ENCODE measurements at places on chromosomes 12 and 14.
A peak's percentile ranks its signal among the peaks of the same experiment; 100 is the strongest.

DNA sequence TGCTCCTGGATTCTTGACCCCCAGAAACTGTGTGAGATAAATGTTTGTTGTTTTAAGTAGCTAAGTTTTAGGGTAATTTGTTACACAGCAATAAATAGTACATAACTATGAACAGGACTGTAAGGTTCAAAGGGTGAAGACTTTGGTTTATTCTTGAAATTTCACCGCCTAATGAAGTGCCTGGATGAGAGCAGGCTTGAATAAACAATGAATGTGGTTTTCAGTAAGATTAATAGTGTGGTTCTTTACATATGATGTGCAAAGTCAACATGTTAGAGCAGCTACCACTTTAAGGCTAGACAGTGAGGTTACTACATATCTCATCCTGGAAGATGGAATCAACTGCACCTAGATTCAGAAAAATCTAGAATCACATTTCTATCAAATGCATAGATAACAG lies 145.2 kb upstream of the BTG1 start:
- no peak for DNase-seq

GRCh38 chr12:32080435-32080834 lies 26.2 kb upstream of the BICD1 start:
- no peak for DNase-seq

GRCh38 chr12:46517579-46517962 lies 145.0 kb upstream of the SLC38A2 start:
- no peak for DNase-seq

DNA sequence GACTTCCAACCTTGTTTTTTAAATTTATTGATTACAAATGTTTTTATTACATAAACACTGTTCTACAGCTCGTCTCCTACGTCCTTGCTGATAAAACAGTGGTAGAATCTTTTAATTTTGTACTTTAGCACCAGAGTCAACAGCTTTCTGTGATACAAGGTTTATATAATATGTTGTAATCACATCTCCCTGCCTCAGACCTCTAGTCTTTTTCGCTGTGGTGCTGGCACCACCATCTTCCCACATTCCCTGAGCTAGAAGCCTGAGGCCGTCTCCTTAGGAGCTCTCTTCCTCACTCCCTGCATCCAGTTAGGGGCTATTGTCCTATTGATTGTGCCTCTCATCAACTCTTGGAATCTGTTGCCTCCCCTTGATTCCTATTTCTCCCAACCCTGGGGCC lies 17.1 kb downstream of the MTHFD1 start:
- DNase-seq: no peak

DNA sequence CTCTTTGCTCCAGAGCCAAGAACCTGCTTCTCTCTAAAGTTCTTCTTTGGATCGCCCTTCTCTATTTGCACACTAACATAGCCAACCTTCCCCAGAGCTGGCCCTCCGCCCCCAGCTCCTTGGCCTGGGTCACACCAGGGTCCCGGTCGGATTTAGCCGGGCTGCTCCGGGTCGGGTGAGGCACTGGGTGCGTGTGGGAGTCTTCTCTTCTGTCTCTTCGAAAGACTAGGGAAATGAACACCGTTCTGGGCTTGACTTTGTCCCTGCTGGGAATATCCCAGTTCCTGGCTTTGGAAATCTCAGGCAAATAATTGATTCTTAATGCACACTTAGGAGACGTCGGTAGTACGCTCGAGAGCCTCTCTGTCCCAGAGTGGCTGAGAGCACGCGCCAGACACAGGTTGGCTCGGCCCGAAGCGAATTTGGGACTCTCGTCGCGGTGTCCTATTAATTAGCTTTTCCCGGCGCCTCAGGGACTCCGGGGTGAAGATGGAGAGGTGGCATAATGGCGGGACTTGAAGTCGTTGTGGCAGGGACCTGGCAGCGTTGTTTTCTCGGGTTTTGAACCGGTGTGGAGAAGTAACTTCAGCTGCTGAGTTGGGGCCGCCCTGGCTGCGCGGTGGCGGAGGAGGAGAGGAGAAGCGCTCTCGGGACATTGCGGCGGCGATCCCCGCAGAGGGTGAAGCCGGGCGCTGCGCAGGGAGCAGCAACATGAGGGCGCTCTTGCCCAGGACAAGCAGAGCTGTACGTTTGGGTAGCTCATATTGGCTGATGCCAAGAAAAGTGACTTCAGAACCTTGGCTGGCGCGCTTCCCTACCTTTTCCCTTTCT lies 7.5 kb downstream of the FOXG1 start:
- DNase-seq: peak; percentile 73

DNA sequence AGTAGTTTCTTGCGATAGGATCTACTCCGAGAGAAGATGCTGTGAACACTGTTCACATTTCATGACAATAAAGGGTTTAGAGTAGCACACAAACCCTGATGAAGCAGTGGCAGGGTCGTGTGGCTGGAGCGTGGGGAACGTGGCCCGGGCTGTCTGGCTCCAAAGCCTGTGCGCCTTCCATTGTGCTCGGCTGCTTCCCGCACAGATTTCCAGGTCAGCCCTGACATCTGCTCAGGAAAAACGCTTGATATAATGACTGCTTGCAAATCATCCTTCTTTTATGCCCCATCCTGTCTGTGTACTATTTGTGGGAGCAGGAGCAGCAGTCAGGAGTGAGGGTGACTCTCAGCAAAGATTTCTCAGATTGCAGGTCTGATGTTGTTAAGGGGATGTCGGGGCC lies 78.6 kb downstream of the EML1 start:
- DNase-seq: no peak

GRCh38 chr14:33788161-33788560 lies 162.7 kb downstream of the EGLN3 start:
- no peak for DNase-seq

DNA sequence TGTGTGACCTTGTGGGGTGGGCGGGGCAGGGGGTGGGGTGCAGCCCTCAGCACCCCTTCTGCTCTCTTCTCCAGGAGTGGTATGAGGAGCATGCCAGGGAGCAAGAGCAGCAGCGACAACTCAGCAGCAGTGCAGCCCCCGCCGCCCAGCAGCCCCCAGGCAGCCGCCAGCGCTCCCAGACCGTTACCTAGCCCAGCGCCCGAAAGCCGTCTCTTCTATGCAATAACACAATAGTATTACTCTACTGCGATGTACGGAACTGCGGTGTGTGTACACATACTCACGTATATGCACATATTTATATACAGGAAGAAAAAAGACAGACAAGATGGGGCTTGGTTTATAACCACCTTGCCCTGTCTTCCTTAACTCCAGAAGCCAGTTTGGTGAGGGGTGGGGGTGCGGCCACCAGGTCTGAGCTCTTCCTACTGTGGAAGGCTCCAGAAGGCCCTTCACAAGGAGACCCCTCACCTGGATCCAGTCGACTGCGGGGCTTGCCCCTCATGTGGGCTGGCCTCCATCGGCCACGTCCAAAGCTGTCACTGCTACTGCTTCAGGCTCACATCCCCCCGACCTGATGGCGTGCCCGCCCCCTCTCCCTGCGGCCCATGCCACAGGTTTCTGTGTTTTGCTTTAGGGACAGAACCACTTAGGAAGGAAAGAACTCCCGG lies 38.9 kb downstream of the SLC8B1 start:
- DNase-seq: no peak

- no peak for DNase-seq
Measured at GRCh38 chr12:120055231-120056000, 61.1 kb downstream of the RAB35 start.

- DNase-seq: no peak
Measured at GRCh38 chr14:65268594-65268993, 143.9 kb upstream of the FUT8 start.

GRCh38 chr14:74908861-74909341 lies 14.2 kb downstream of the RPS6KL1 start:
- no peak for DNase-seq

GRCh38 chr14:53368066-53368465 lies 214.9 kb upstream of the DDHD1 start:
- no peak for DNase-seq

DNA sequence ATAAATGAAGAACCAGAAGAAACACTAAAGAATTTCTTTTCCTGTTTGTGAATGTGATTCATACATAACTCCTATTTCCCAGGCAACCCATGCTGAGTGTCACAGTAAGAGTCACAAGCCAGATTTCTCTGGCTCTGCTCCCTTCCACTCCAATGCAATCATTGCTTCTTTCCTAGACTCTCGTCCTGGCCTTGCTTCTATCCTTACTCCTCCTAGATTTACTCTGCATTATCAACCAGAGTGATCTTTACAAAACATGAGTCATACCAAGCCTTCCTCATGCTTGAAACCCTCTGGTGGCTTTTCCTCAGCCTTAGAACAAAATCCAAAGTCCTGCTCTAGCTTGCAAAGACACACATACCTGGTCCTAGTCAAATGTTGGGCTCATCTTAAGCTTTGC lies 13.3 kb downstream of the IL22 start:
- no peak for DNase-seq

GRCh38 chr12:18165422-18165871 lies 75.5 kb upstream of the RERGL start:
- DNase-seq: peak; percentile 99

- no peak for DNase-seq
Measured at GRCh38 chr12:19834592-19834991, 395.3 kb downstream of the AEBP2 start.

GRCh38 chr12:57475271-57476161 lies 4.2 kb downstream of the ARHGAP9 start:
- DNase-seq: no peak

DNA sequence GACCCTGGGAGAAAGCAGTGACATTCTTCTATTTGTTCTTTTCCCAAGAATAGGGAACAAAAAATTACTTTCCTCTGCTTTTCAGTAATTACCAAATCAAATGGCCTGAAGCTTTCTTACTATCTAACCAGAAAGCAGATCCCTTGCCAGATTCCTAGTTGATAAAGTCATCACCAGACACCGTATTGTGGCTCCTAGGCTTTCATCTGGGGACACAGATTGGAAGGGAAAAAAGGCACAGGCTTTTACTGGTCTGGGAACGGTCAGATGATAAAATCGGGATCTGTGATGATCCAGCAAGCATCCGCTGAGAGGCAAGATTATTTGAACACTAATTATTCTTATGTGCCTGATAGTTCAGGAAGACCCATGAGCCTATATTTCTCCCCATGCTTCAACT lies 79.1 kb upstream of the BCL2L14 start:
- no peak for DNase-seq

DNA sequence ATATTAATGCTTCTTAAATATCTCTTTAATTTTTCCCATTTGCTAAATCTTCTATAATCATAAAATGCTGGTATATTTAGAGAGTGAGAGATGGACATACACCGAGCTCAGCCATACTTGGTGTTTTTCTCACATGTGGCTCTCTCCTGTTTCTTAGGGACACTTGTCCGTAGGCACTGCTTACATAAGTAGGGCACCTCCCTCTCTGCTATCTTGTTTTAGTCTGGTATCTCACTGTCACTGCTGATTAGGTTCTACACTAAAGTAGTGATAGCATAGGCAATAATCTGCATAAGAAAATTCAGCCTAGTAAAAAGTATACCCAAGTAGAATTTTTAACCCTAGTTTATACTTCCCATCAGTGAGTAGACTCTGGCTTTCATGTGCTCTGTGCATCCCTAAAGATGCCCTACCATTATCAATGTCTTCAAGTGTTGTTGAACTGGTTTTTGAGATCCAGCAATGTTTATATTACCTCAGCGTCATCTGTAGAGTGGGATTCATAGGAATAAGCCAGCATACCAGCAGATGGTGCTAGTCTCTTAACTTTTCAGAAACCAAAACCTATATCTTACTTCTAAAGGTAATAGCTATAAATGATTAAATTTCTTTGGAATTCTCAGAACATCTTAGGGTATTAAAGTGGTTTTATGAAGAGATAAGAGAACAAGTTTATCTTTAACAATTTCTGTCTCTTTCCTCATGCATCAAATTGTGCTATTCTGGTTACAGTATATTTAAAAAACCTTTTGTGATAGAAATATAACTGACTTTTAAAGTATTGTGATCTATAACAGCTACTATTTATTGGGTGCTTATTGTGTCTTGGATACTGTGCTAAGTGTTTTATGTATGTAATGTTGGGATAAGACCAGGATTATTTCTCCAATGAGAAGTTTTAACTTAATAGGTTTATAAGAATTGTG lies 32.9 kb downstream of the ARID2 start:
- DNase-seq: peak; percentile 57

All from NCI-H1105 treated with DMSO at 0.1 percent for 48 hours (cell line).